Heart right ventricle (tissue), 16 donors: ENCODE measurements at places on chromosomes 11 and 22.

GRCh38 chr11:92964471-92964870 is 5.0 kb upstream of the MTNR1B start:
- DNase-seq: no peak

- DNase-seq: peak; percentile 84
These were observed 579 bp downstream of the TANGO2 start for GRCh38 chr22:20021196-20022181.

DNA sequence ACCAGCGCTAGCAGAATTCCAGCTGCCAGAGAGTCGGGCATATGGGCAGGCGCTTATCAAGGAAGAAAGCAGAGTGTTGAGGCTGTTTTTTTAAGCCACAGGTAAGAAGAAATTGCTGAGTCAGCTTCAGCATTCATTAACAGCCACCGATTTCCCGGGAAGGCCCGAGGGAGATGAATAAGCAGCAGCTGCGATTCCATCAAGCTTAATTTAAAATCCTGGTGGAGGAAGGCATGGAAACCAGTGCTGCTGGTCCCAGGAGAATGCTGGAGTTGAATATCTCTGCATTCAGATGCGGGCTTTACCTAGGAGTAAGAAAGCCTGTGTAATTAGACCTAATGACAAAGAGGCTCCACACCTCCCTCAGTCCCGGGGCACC is 168.8 kb downstream of the BRD1 start:
- no peak for DNase-seq

- DNase-seq: no peak
These were observed 15.8 kb downstream of the IGLL5 start for GRCh38 chr22:22903355-22903777.

GRCh38 chr11:4607096-4607495 is 935 bp downstream of the TRIM68 start:
- no peak for DNase-seq

- DNase-seq: peak; percentile 71
These were observed 19.2 kb downstream of the LRRC55 start for GRCh38 chr11:57200917-57201316.

DNA sequence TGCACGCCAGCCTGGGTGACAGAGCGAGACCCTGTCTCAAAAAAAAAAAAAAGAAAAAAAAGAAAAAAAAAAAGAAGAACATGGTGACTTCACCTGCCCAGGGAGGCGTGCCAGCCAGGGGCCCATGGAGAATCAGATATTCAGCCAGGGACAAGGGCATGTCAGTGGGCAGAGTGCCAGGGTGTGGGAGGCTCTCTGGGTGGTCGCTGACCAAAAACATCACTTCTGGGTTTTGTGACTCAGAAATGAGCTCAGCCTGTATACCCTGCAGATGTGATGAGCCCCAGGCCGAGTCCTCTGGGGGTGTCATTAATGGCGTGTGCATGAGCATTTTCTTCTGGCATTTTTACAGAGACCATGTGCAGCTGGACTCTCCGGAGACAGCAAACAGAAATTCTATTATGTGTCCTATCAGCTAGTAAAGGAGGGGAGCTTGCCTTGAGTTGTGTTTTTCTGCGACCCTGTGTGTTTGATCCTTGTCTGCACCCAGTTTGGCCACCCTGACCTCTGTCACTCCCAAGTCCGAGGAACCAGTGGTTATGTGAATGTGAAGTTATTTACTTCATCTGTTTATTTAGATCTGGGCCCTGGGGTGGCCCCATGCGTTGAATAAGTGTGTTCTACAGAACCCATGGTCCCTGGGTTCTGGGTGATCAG is 53.6 kb downstream of the BCR start:
- DNase-seq: no peak

- DNase-seq: peak; percentile 1
These were observed 26.1 kb upstream of the MUC5B start for GRCh38 chr11:1196516-1197391.

GRCh38 chr11:112404112-112404511 is 143.5 kb upstream of the PLET1 start:
- DNase-seq: no peak

DNA sequence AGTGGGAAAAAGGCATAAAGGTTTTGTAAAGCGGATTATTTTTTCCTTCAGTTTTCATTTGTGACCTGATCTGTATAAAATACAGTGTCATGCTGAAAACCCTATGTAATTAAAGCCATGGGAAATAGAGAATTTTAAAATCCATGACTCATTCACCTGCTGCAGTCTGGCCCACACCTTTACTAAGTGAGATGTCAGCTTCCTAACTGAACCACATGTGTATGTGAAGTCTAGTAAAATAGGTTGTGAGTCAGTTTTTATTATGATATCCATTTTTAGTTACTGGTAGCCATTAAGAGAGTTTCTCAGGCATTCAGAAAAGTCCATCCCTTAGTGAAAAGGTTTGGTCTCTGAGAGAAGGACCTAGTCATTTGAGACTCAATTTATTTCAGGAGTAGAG is 60.9 kb downstream of the TRIM44 start:
- DNase-seq: no peak

- DNase-seq: no peak
These were observed 15.8 kb upstream of the SLC36A4 start for GRCh38 chr11:93213622-93214021.

DNA sequence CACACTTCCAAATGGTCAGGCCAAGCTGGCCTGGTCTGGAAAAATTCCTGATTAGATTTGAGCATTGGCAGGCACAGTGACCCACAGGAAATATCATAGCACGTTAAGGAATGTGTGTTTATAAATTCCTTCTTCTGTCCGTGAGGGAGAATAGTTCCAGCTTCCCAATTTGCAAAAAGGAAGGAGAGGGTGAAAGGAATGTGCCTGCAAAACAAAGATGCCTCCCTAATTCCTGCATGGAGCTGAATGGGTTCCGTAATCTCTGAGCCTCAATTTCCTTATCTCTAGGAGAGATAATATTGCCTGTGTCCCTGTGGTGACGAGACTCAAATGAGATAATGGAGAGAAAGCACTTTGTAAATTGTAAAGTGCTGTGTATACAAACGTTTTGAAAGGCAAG is 105.1 kb downstream of the FEZ1 start:
- no peak for DNase-seq

- DNase-seq: no peak
These were observed 563.1 kb upstream of the ISX start for GRCh38 chr22:34502821-34503220.

- no peak for DNase-seq
These were observed 103.7 kb downstream of the MN1 start for GRCh38 chr22:27697888-27698287.

DNA sequence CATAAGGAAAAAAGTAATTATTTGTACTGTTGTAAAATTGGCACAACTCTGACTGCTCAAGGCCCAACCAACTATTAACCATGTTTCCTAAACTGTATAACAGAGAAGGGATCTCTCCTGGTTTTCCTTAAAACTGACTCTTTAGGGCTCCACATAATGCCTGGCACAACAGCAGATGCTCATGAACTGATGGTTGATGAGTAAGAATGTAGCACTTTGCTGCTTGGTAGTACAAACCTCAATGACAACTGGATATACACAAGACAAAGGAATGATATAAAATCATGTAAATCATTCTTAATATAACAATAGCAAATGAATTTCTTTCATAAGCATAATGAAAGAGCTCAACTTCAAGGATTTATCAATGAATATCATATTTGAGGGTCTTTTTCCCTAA is 11.7 kb downstream of the MSANTD2 start:
- DNase-seq: no peak

DNA sequence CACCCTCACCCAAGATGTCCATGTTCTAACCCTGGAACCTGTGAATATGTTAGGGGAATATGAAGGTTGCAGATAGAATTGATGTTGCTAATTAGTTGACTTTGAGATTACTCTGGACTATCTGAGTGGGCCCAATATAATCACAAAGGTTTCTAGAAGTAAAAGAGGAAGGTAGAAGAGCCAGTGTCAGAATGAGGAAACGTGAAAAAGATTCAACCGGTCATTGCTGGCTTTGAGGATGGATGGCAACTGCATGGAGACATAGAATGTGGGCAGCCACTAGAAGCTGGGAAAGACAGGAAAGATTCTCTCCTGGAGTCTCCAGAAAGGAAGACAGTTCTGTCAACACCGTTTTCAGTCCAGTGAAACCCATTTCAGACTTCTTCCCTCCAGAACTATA is 86.6 kb downstream of the CLPB start:
- DNase-seq: no peak

GRCh38 chr22:29641042-29641699 is 37.7 kb downstream of the NF2 start:
- DNase-seq: no peak

DNA sequence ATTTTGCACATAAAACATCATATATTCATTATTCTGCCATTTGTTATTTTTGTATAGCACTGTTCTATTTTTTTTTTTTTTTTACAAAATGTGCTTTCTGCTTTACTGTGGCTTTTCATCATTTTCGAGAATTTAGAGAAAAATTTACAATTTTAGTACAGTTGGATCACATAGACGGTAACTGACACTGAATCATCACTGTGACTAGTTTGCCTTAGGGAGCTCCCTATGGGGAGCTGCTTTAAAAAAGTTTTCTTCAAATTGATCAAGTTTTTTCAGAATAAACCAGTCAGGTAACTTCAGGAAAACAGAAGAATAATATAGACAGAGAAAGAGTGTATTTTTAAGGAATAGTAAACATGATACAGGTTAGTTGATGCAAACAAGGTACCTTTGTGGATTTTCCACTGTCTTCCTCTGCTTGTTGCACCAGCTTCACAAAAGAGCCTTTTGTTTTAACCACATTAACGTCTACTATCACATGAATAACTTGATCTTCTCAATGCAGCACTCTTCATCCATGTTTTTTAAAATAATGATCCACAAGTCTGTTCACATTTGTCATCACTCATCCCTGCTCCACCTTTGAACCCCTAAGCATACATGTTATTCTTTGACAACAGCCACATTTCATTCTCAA is 327.0 kb downstream of the DYNC2H1 start:
- no peak for DNase-seq

DNA sequence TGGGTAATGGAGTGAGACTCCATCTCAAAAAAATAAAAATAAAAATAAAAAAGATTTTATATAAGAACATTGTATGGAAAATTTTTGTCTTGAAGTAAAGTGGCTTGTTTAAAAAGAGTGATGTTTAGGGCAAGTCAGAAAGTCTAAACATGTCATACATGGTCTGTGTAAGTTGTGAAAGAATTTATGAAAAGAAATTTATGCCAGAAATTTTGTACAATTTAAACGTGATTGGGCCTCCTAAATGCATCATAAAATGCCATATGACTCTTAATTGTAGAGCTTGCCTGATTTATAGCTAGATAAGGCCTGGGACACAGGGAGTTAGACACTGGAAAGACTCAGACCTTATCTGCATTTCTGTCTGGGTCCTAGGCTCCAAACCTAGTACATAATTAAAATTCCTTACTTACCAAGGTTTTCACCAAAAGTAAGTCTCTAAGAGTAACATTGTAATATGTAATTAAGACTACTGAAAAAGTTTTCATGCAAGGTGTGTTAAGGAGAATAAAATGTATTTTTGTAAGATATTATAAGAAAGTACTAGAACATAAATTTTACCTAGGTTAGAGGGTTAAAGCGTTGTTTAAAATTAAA is 110.5 kb downstream of the AASDHPPT start:
- DNase-seq: no peak

DNA sequence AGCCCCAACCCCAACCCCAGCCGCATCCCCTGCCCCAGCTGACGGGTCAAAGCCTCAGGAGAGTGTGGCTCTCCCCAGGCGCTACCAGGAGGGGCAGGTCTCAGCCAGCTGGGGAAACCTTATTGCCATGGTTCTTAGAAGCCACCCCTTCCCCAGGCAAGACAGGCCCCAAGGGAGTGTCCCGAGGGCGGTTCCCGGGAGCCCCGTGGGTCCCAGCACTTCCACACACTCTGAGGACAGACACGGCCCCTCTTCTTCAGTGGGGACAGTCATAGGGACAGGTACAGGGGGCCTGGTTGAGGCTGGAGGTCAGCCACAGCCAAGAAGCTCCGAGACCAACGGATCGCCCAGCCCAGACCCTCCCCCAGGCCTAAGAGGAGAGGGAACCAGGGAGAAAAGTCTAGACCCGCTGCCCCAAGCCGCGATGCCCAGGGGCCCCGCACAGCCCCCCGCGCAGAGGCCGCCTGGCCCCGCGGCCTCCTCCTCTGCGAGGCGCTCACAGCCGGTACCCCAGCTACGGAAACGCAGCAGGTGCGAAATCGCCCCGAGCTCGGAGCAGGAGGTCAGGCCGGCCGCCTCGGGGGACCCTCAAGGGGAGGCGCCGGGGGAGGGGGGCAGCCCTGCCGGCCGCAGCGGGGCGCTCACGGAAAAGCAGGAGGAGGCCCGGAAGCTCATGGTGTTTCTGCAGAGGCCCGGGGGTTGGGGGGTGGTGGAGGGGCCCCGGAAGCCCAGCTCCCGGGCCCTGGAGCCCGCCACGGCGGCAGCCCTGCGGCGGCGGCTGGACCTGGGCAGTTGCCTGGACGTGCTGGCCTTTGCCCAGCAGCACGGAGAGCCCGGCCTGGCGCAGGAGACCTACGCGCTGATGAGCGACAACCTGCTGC is 2.6 kb downstream of the KLHDC7B start:
- DNase-seq: no peak

- DNase-seq: no peak
These were observed 22.0 kb downstream of the PACSIN2 start for GRCh38 chr22:42992886-42993479.
